ENCODE measurements at places on chromosomes 5 and 9.
A peak's percentile ranks its signal among the peaks of the same experiment; 100 is the strongest.

DNA sequence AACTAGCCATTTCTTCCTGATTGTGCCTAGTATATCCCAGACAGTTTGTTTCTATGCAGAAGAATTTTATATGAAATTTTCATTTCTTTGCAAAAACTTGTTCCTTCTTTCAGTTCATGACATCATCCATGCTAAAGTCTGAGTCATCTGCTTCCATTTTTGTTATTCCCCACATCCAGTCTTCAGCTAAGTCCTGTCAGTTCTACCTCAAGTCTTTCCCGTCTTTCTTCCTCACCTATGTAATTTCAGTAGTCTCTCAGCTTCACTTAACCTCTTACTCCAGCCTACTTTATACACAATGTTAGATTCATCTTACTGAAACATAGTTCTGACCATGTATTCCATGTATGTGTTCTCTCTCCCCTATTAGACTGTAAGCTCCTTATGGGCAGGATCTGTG is 39.1 kb downstream of the G3BP1 start:
- no peak for DNase-seq

GRCh38 chr5:143231416-143231815 is 172.1 kb downstream of the NR3C1 start:
- no peak for DNase-seq

DNA sequence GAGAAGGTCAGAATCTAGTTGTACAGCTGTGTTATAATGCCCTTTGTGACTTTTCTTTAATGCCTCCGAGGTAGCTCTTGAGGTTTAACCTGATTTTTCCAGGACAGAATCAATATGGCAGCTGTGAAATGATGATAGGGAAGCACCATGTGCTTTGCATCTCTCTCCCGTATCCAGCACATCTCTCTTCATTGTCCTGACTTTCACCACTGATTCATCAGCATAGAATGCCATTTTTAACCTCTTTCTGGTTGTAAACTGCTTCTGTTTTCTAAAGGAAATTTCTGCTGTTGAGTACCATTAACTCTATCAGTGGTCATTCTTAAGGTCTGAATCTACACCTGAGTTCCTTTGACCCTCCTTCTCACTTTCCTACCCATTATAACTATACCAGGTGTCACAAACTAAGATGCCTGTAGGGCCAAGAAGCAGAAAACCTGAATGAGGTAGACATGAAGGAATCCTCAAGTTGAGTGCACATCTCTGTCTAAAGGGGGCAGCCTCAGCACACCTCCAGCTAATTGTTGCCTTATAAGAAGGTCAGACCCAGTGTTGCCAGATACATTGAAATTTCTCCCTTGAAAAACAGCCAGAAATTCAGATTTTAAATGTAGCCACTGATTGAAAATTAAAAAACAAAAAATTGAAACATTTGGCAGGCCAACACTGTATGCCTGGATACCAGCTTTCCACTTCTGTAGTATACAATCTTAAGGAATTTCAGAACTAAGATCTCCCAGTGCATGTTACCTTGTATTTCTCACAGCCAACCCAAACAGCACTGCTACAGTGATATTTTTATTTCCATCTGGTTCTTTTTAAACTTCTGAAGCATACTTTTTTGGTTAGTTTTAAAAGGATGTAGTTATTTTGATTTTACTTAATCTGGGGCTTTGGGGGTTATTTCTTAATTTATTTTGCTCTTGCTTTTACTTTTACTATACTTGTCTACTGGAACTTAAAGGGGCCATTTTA is 35.8 kb upstream of the TLX3 start:
- no peak for DNase-seq

DNA sequence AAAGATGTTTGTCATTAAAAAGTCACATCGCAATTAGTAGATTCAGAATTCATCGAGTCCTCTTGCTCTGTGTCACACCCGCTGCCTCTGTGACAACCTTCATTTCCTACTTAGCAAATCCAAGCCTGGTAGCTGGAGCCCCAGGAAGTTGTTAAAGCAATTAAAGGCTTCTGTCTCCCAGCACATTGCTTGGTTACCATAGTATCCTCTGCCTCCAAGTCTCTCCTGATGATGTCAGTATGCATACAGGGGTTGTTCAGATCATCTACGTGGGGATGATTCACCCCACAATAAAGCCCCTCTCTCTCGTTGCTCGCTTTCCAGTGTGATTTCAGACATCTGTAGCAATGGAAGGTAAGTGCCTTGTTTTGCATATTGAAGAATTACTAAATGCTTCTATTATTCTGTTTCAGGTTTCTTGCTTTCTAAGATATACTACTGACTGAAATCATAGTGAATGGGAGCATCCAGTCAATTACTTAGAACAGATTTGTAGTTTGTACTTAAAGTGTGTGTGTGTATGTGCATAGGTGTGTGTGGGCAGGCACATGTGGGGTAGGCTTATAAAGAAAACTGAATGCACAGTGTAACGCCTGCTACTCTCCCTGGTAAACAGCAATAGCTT is 52.9 kb downstream of the PAM start:
- DNase-seq = no peak

- DNase-seq = no peak
These were observed 226.5 kb upstream of the ANKRD55 start for GRCh38 chr5:56459394-56460194.

GRCh38 chr9:68500457-68501381 is 40.0 kb downstream of the TMEM252 start:
- DNase-seq = no peak

GRCh38 chr5:157597277-157597676 is 21.7 kb upstream of the ADAM19 start:
- no peak for DNase-seq

- no peak for DNase-seq
These were observed 6.7 kb downstream of the PTCH1 start for GRCh38 chr9:95509851-95510708.

DNA sequence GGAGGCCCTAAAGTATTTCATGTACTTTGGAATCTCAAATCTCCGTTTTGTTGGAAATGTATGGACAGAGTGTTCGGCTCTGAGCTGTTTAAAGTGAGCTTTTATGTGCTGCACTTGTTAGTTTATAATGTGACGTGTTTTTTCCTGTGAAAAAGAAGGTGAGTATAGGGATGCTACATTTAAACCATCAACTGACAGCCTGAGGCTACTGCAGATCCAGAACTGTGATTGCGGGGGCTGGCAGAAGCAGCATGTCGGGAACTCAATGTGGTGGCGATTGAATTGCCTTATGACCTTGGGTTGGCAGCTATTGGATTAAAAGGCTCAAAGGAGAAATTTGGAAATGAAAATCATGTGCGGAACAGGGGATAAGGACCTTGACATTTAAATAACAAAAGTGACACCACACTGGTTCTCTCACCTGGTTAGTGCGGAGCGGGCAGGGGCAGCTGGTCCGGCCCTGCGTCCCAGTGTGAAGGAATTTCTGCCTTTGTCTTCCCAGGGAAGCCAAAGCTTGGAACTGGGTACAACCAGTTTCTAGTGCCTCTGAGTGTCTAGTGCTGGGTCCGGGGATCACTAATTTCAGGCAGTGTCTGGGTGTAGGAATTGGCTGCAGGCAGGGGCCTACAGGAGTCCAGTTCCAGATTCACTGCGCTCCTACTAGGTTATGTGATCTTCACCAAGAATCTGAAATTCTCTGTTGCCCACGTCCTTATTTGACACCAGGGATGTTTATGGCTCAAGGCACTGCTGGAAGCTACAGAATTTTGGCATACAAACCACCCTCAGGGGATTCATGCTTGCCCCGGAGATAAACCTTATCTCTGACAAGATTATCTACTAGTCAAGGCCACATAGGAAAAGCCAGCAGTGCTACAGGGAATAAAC is 120.7 kb upstream of the ERCC6L2 start:
- DNase-seq = no peak

DNA sequence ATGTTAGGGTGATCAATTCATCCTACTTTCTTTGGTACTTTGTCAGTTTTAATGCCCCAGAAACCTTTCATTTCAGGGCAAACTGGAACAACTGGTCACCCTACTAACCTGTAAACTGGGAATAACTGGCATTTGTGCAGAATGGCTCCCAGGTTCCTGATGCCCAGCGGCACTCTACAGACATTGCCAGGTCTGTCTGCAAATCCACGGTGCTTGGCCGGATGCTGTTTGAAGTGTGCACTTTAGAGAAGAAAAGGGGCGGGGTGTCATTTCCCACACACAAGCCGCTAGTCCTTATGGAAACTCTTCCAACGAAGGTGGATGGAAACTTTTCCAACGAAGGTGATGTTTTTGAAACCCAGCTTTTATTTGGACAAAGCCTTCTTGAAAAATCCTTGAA is 49.9 kb upstream of the OTULINL start:
- DNase-seq = no peak

- DNase-seq = no peak
These were observed 464.2 kb downstream of the EBF1 start for GRCh38 chr5:158635565-158635964.

DNA sequence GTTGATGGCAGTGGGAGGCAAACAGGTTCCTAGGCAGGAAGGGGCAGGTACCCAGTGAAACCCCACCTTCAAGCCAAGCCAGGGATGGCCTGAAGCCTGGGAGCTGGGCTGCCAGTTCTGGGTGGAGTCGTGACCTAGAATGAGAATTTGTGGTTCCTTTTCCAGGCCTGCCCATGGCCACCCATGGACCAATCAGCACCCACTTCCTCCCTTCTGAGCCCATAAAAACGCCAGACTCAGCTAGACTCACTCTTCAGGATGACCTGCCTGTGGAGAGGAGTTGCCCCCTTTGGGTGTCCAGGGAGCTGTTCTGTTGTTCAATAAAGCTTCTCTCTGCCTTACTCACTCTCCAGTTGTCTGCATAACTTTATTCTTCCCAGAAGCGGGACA is 144.0 kb upstream of the MRPS30 start:
- DNase-seq = no peak

- DNase-seq = peak; percentile 84
These were observed 115.5 kb upstream of the DMRT1 start for GRCh38 chr9:726005-726404.

DNA sequence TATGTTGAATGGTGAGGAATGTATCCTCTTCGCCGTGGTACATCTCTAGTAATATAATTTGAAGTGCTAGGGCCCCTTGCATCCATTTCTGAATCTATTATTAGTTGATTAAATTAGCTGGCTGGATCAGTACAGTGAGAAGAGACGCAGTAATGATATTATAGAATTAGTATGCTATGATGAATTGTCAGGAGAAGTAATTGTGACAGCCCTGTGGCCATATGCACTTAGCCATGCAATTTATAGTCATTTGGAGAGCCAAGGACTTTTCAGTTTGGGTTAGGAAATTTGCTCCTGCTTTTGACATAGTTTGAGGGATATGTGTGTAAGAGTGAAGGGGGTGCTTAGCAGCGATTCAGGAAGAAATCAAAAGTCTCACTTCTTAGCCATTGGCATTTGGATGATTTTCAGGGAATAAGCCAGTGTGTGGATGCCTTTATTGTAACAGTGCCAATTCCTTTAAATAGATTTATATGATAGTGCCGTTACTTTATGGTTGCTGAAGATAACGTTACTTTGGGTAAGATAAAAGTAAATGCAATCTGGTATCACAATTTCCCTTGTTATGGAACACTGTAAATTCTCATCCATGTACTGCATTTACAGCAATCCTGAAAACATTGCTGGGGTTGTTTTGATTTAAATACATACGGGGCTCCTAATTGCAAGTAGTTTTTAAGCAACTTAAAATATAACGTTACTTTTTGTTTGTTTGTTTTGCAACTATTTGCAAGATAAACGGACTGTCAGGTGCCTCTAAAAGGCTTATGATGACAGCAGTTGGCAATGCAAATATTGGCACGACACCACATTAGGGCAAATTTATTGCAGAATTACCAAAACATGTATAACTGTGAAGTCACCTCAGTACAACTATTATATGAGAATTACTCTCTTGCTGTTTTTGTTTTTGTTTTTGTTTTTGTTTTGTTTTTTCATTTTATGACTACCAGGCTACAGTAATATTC is 875.4 kb upstream of the WWC1 start:
- no peak for DNase-seq

- peak; percentile 92 for DNase-seq
These were observed 9.9 kb upstream of the CXXC5 start for GRCh38 chr5:139638090-139638735.

- DNase-seq = no peak
These were observed 41.5 kb upstream of the KCNV2 start for GRCh38 chr9:2675834-2676233.

DNA sequence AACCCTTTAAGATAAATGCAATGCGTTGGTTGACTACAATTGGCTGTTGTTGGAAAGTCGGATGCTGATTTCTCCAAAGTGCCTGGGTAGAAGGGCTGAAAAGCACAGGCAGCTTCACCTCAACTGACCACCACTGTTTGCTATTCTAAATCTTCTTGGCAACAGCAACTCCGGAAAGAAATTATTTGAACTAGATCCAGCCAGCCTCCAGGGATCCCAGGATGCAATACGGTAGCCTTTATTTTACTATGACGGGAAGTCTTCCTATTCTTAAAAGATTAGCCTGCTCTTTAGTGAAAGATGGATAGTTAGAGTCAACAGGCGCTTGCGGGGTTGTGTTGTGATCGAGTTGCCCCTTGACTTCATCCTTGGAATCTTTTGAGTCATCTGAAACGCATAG is 78.6 kb upstream of the KLF9 start:
- no peak for DNase-seq

DNA sequence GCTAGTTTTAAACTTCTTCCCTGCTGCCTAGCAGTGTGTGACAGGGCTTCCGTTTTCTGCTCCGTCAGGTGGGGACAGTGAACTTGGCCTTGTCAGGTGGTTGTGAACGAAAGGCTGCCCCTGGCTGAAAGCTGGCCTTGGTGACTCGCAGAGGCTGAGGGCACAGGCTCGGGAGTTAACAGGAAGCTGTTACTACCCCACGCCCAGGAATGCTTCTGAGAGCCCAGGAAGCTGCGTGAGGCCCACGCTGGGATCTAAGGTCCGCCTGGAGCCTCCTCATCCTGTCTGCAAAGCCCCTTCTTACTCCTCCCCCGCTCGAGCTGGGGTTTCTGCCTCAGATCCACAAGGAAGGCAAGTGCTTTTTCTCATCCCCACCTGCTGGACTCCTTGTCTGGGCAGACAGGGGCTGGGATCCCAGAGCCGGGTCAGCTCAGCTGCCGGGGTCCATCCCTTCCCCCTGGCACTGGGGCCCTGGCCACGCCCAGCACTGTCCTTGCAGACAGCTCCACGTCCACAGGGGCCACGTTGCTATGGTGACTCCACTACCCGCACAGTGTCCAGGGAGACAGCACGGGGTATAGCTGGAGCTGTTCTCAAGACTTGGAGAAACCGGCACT is 124.7 kb upstream of the TBC1D2 start:
- DNase-seq = no peak

DNA sequence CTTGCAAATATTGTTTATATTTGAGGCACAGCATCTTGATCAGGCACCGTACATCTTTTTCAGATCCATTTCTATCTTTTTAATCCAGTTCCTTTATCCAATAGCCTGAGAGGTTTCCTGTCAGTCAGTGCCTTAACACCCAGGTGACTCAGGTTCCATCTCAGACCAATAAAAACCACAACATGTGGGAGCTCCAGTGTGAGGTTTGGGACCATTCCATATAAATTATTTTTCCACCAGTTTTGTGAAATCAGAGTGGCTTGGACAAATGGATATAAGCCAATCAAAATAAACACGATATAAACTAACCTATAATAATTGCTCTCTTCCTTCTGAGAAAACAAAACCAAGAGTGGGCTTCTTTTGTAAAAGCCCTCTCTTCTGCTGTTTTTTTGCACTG is 351.3 kb downstream of the NTRK2 start:
- no peak for DNase-seq

- DNase-seq = no peak
These were observed 298.8 kb upstream of the RFX3 start for GRCh38 chr9:3824581-3824980.

Data from putamen (tissue), 1 donor.